ENCODE measurements at places on chromosomes 7 and 10.

DNA sequence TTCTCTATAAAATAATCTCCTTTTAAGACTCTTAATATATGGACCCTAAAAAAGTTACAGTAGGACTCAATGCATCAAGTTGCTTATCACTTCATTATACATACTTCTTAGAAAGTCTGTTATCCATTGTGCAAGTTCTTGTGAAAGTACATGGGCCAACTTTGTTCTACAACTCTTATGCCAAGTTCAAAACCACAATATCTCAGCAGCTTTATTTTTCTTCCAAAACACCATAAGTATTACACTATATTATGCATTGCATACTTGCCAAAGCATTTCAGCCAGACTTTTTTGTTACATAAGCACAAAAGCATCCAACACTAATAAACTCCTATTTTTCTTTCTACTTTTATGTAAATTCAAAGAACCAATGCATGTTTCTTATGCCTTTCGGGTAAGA, 94.4 kb downstream of the AHR start:
- no peak for DNase-seq

- DNase-seq = no peak
Observed at GRCh38 chr10:126042354-126042753, 146.0 kb downstream of the FANK1 start.

DNA sequence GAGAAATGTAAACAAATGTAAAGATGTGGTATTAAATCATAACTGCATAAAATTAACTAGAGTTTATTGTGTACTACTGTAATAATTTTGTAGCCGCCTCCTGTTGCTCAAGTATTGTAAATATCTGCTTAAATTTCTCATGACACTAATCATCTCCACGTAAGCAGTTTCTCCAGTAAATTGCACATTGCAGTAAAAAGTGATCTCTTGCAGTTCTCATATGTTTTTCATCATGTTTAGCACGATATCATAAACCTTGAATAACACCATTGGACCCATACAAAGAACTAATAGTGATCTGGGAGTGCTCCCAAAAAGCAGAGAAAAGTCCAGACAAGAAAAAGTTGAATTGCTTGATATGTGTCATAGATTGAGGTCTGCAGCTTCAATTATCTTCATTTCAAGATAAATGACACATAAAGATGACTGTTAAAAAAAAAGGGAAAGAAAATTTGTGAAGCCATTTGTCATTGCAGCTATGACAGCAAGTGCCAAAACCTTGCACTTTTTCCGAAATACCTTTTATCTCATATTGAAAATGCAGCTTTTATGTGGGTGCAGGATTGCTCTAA, 15.3 kb downstream of the LIPA start:
- DNase-seq = no peak

DNA sequence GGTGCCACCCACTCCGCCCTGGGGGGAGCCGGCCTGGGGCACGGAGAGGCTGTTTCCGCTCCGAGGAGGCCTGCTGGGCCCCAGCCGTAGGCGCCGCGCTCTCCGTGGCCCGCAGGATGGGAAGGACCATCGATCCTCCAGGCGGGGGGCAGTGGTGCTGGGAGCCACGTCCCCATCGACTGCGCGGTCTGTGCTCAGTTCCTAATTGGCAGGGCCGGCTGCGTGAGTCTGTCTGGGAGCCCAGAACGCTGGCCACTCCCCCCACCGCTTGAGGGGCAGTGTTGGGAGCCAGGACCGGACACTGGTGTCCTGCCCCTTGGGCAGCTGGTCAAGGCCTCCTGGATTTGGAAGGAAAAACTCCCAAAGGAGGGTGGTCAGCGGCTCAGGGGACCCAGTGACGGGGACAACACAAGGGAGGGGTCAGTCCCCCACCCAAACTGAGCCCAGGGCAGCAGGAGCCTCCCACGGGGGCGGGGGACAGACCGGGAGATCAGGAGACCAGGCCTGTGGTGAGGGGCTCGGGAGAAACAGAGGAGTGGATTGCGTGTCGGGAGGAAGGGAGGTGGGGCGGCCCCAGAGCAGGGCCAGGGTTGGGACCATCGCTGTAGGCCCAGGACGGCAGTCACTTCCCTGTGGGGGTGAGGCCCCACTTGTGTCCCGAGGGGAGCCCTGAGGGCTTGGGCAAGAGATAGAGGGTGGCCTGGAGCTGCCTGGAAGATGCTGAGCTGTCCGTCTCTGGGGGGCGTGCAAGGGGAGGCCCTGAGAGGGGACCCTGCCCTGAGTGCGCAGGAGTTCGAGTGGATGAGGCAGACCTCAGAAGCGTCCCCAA, 89.0 kb downstream of the UNCX start:
- no peak for DNase-seq

DNA sequence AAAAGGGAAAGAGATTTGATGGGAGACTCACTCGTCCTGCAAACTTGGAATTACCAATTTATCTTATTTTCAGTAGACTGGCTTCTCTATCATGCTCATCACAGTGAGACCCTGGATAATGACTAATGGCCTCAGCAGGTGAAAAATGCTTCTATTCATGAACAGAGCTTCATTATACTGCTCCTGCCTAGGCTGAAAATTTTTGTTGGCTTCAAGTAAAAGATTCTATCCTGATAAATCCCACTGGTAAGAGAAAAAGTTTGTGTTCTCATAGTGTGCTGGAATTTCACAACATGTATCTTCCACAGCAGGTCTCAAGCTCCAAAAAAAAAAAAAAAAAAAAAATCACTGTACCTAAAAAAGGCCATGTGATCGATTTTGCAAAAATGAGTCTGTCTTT, 329.3 kb upstream of the FZD8 start:
- DNase-seq = no peak

DNA sequence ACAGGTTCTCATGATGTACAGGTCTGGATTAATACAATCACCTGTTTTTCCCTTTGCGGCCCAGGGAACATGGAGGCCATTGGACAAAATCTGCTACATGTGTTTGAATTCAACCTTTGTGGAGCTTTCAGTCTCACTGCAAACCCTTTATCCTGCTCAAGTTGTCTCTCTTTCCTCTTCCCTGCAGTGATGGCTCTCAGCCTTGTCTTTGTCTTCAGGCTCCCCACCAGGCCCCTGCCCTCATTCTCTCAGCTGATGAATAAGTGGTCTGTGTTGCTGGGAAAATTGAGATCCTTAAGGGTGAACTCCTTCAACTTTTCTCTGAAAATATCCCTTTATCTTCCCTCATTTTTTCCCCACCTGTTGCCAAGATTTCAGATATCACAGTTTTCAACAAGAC, 791.2 kb downstream of the GRID1 start:
- no peak for DNase-seq

- DNase-seq = no peak
Observed at GRCh38 chr7:4779118-4779517, 3.7 kb downstream of the AP5Z1 start.

DNA sequence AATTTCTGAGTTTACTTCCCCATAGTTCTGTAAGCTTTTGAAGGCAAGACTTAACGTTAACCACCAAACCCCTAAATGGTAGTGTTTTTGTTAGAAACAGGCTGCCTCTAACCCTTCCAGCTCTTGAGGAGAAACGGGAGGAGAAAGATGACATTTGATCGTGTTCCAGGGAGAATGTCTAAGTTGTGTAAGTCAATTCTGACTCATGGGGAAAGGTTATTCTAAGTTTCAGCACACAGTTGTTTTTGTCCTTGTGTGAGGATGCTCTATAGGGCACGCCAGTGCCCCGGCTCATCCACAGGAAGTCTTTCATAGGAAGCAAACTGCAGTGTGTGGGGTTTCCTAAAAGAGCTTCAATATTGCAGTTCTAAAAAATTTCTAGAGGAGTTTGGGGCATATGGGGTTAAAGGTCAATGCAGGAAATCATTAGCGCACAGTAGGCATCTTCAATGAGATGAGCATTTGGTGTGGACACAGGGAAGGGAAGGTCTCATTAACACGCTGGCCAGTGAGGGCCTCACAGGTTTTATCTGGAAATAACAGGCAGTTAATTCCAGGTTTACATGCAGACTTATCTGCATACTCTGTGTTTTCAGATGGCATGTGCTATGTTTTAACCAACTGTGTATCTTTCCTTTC, 638.2 kb upstream of the IGFBP3 start:
- no peak for DNase-seq

DNA sequence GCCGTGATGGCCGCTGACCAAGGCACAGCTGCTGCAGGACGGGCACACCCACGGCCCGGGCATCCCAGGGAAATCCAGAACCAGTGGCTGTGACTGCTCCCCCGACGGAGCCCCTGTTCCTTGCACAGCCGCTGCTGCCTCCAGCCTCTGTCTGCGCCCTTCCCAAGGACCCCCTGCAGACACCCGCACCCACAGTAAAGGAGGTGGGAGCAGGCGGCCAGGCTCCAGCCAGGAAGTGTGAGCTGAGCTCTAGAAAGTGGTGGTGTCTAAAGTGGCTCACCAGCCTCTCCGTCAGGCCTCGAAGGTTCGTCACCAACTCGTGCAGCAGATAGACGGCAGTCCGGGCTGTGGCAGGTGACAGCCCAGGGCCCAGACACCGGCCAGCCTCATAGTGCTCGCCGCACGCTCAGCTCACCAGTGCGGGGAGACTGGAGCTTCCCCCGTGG, 306.7 kb downstream of the DNAJB6 start:
- no peak for DNase-seq

DNA sequence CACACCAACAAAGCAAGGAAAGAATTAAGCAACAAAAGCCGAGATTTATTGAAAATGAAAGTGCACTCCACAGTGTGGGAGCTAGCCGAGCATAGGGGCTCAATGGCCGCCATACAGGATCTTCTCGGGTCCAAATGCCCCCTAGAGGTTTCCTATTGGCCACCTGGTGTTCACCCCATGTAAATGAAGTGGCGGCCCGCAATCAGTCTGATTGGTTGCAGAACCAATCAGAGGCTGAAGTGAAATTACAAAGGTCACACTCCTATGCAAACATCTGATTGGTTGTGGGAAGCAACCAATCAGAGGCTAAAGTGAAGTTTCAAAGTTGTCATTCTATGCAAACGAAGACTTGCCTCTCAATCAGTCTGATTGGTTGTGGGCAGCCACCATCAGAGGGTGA, 61.8 kb upstream of the SLC35B4 start:
- DNase-seq = no peak

- DNase-seq = peak; percentile 73
Observed at GRCh38 chr7:518630-519483, 789 bp downstream of the PDGFA start.

DNA sequence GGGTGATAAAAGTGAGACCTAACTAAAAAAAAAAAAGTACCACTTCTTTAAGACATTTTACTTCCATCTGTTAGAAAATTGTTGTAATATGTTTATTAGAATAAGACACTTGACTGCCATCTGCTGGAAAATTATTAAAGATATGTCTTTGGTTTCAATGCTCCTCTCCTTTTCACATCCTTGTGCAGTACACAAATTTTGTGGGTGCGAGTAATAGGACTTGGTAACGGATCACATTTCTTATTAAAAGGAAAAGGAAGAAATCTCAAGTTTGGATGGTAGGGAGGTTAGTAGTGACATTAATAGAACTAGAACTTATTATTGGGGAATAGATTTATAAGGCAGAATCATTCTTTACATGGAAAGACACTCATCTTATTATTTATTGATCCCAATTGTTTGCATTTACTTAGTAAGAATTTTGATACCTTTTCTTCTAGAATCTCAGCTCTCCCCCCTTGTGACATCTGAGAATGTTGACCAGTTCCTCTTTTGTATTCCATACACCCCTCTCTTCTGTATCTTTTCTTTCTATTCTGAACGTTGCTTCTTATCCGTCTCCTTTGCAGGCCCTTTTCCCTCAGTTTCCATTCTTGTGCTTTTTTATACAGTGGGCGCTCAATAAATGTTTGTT, 43.0 kb upstream of the RPA3 start:
- no peak for DNase-seq

- no peak for DNase-seq
Observed at GRCh38 chr7:44163591-44163990, 22.5 kb upstream of the MYL7 start.
